ENCODE measurements at places on chromosomes 2 and 18.

DNA sequence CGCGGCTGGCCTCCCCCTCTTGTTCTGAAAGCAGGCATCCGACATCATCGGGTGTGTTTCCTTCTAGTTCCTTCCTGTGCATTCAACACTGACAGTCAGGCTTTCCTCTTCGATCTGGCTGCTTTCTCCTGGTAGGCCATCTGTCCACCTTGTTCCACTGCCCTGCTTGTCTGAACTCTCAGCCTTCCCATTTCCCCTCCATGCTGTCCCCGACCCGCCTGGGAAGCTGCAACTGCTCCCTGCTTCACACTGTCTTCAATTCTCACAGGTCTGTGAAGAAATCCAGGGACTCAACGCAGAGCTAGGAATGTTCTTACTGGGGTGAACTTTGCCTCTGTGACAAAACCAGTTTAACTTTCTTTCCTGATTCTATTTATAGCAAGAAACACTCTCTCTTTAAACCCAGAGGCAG lies 43.0 kb downstream of the KIF3C start:
- DNase-seq: no peak

DNA sequence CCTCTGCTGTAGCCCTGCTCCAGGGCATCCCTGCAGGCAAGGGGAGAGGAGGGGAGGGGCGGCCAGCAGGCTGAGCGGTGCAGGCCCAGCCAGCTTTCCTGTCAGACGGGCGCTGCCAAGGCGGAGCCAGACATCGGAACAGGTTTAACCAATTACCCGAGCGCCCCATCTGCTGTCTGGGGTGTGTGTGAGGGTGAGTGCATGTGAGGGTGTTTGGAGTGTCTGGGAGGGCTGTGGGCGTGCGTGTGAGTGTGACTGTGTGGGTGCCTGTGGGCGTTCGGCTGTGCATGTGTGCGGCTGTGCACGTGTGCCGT lies 20.0 kb downstream of the EMX1 start:
- no peak for DNase-seq

- no peak for DNase-seq
Measured at GRCh38 chr2:203286532-203286931, 41.7 kb upstream of the ABI2 start.

DNA sequence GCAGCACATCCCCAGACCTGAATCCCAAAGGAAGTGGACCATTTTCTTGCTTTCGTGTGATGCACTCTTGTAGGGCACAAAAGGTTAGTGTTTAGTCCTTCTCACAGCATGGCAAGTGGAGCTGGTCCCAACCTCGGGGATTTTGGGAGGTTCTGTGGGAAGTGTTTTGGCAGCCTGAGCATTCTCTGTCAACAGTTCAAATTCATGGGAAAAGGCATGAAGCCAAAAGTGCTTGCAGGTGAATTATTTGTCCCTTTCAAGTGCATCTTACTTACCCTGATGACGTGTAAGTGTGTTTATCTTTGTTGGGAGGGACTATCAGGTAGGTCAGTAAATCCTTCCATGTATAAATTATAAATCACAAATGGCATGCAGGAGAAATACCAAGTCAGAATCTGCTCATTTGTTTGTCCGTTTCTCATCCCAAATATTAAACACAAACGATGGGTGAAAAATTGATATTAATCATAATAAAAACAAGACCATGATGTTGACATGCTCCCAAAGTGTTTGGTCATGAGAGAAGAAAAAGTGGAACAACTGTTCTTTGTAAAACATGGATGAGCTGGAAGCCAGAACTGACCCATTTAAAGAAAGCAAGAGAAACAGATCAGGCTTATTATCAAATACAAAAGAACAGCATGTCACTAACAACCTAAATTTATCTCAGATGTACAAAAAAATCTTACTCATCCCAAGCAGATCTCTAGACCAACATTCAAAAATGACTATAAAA lies 57.6 kb downstream of the EPHA4 start:
- DNase-seq: no peak

GRCh38 chr2:20608666-20609348 lies 42.1 kb downstream of the HS1BP3 start:
- no peak for DNase-seq

DNA sequence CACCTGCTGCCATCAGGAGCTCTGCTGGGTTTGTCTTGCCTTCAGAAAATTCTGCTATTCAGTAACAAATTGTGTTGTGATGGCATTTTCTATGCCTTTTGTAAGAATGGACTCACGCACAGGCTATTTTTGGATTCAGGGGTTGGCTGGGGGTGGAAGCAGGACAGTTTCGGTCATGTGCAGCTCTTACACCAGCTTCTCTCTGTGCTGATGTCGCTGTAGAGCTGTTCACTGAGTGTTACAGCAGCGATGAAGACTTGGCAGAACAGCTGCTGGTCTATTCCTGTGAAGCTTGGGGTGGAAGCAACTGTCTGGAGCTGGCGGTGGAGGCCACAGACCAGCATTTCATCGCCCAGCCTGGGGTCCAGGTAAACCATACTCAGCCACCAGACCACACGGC lies 49.2 kb downstream of the TRPM8 start:
- no peak for DNase-seq

- no peak for DNase-seq
Measured at GRCh38 chr2:10380048-10380926, 67.8 kb downstream of the ODC1 start.

GRCh38 chr2:140604788-140605187 lies 1526.0 kb downstream of the LRP1B start:
- DNase-seq: no peak

DNA sequence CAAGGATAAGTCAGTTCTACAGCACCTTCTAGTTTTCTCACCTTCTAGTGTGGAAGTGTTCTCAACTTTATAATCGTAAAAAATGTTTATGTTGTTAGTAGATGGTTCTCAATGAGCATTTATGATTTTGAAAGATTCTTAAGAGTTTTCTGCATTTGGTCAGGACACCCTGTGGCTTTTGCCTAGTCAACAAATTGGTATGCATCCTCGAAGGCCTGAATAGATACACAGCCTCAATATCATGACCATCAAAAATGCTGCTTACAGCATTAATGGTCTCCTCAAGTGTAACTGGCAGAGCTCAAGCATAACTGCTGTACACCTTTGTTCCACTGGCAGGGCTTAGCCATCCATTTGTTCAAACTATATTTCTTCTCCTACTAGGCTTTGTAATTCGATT lies 96.7 kb downstream of the CRACDL start:
- DNase-seq: no peak

GRCh38 chr2:5339473-5339872 lies 352.7 kb upstream of the SOX11 start:
- DNase-seq: no peak

DNA sequence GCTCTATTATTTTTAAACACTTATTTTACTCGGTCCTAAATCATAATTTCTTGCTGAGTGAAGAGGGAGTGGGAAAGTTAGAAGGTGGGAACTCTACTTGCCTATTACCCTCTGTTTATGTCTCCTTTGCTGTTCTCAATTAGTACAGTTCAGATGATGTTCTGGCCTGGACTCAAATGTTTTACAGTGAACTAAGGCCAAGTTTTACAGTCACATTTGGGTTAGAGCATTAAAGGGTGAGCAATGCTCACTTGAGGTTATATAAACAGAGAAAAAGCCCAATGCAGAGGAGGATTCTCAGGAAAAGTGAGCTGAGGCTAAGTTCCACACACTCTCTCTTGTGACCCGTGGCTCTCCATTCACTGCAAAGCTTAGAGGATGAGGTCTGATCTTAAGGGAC lies 52.4 kb downstream of the ITSN2 start:
- no peak for DNase-seq

GRCh38 chr18:29259838-29260237 lies 1082.9 kb upstream of the CDH2 start:
- no peak for DNase-seq

DNA sequence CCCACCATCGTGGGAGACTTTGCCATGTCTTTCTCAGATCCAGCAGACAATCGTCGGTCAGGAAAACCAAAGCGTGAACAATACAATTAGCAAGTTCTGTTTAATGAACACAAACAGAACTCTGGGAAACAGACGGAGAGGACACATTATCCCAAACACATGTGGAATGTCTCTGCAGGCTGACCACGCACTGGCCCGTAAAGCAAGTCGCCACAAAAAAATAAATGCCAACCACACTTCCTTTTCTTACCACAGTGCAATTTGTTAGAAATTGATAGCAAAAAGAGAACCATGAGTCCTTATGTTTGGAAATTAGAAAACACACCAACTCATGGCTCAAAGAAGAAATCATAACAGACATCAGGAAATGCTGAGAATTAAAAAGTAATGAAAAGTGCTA lies 210.9 kb downstream of the TWIST2 start:
- DNase-seq: no peak

DNA sequence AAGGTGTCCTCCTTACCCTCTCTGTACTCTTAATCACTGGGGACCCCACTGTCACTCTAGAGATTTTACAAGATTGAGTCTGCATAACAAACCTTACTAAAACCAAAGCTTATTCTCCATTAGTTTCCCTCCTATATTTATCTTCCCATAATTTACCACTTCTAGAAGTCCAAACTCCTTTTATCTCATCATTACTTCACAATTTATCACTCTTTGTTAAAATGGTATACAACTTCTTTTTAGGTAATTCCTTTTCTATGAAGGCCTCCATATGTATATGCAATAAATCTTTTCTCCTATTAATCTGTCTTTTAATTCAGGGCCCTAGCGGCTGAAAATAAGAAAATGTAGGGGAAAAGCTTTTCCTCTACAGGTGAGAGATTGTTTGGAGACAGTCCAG lies 152.4 kb downstream of the MSH2 start:
- no peak for DNase-seq

DNA sequence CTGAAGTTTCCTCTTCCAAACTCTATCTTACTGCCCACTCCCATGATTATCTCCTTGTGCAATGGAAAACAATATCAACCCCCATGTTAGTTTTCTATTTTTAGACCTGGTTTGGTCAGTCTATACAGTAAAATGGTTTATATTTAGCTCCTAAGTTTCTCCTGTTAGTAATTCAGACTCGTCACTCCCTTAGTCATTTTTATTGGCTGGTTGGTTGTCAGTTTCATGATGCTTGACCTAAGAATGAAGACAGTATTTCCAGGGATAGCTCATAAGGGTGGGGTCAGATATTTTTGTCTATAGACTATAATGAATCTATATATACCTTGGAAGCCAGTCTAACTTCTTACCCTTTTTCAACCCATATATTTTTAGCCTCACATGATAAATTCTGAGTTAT lies 61.4 kb upstream of the NEUROD1 start:
- no peak for DNase-seq

GRCh38 chr2:235458839-235459273 lies 35.0 kb upstream of the AGAP1 start:
- no peak for DNase-seq

DNA sequence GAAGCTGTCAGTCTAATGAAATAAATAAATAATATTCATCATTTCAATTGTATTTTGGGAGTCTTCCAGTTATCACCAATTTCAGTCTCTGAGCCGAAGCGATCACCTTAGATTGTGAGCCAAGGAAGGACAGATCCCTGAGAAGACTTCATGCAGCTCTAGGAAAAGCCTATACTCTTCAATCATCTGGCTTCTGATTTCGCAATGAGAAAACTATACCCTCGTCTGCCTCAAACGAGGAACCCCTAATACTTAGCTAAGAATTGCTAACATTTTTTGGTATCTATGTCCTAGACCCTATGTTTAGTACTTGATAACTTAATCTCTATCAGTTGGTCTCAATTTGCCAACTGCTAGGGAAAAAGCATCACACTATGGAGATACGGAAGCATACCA lies 4.5 kb upstream of the TTC27 start:
- DNase-seq: no peak

DNA sequence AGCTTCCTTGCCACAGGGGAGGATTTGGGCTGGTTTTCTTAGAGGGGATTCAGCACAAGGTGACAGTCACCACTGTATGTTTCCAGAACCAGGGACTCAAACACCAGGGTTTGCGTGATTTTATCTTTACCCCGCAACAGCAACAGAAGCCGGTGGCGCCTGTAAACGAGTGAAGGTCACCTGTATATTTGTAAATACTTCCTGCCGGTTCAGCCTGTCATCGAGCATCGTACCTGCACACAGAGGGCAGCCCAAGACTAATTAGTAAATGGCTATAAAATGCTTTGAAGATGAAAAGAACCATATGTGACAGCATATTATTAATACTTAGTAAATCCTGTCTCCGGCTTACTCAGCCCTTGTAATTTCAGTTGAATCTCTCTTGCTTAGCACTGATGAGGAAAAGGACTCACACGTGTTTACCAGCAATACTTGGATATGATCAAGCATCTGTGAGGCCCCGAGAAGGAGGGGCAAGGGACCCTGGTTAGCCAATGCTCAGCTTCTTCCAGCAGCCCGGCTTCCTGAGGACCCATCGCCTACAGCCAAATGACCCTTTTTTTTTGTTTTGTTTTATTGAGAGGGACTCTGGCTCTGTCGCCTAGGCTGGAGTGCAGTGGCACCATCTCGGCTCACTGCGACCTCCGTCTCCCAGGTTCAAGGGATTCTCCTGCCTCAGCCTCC lies 51.3 kb upstream of the FOSL2 start:
- DNase-seq: no peak

GRCh38 chr18:10470429-10470828 lies 16.0 kb downstream of the APCDD1 start:
- DNase-seq: no peak

DNA sequence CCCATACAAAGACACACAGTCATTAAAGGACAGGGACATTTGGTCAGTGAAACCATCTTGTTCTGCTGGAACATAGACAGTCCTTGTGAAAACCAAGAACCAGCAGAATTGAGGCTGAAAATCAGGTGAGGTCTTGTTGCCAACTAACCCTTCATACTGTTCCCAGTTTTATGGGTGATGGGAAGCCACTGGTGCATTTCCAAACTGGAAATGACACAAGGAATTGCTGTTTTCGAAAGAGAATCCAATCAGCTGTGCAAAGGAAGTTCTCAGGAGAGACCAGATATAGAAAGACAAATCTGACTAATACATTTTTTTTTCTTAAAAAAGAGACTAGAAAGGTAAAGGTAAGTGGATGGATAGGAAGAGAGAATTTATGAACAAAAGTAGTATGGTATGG lies 948.2 kb downstream of the TSN start:
- DNase-seq: no peak

DNA sequence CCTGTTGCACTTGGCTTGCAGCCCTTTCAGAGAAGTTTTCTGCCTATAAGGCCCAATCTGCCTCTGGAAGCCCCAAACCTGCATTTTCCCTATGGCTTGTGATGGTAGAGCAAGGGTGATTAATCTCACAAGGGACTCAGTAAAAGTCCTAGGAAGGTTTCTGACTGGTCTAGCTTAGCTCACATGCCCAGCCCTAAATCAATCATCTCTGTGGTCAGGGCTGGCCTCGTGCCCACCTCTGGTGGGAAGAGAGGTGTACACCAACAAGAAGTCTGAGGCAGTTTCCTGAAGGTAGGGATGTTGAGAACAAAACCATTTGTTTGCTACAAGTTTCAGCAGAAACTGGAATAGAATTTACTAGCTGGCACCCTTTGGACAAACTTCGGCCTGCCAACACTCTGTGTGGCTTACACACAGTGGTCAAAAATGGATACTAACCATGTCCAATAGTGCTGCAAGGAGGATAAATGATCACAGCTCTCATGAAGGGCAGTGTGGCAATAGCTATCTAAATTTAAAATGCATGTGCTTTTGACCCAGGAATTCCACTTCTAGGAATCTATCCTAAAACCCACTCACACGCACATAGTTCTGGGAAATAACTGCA lies 96.4 kb downstream of the EN1 start:
- no peak for DNase-seq

All from stimulated activated CD4-positive, alpha-beta T cell treated with anti-CD3 and anti-CD28 coated beads, Interleukin-1b, Interleukin-23, amount 100 ng/mL, for 1 hour (primary cell).